Activated CD8-positive, alpha-beta T cell treated with anti-CD3 and anti-CD28 coated beads, Interleukin-2, amount 10 ng/mL, durations not matched to agents 7 days and 5 days (primary cell): ENCODE measurements at places on chromosomes 16 and 17. TPM values are rescaled to one million over a fixed set of nuclear protein-coding genes. Genes with fewer than 3 reads are reported as not detected.

The KRT31 gene
- not detected for total RNA-seq

The CEMP1 gene
- not detected for total RNA-seq

The PEX12 gene
- total RNA-seq = 4.1 TPM

DNA sequence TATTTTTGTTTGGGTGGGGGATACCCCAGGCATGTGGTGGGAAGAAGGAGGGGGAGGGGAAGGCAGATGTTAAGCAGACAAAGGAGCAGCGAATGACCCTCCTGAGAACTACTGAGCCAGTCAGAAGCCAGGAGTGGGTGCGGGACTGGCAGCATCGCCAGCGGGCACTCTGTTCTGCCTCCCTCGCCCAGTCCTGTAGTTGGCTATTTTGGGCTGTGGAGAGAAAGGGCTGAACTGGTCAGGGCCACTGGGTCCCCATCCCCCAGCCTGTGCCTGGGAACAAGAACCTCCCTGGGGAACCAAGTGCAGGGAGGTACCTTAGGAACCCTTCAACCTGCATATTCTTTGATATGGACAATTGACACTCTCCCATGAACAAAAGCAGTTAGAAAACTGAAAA is 6.4 kb downstream of the LRRC3C start:
- no peak for DNase-seq

DNA sequence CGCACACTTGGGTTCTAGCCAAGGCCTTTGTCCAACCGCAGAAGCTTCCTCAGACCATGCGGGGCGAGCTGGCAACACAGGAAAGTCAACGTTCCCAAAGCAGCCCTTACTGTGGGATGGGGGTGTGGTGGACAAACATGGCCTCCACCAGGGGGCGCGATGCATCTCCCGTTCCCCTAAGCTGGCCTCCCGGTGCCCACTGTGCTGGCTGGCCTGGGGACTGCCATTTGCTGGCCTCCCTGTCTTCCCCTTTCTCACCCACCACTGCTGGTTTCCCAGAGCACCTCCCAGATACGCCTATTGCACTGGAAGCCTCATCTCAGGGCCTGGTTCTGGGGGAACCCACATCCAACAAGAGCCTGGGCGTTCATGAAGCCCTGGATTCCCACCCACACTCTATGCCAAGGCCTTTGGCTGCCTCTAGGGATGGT is 145.3 kb downstream of the IRF8 start:
- peak; percentile 54 for DNase-seq

GRCh38 chr16:87945351-87946042 is 5.7 kb upstream of the BANP start:
- DNase-seq = peak; percentile 50

- no peak for DNase-seq
These were observed 14.0 kb upstream of the BAIAP2 start for GRCh38 chr17:81020767-81021497.
